Heart left ventricle (tissue), 16 donors: ENCODE measurements at places on chromosomes 3 and 15. TPM values are rescaled to one million over a fixed set of nuclear protein-coding genes. Genes with fewer than 3 reads are reported as not detected.
A peak's percentile ranks its signal among the peaks of the same experiment; 100 is the strongest.

- H3K36me3 ChIP-seq = no peaks in the 10 kb centered on the region
- H3K27ac ChIP-seq = no peak overlapping the region
- no peak for DNase-seq
- no peak overlapping the region for H3K4me3 ChIP-seq
Observed at GRCh38 chr3:55078876-55079275, 151.0 kb upstream of the LRTM1 start.

Gene CPLX3
- total RNA-seq = 0.14 TPM

GRCh38 chr3:150035910-150036612 is 65.4 kb upstream of the PFN2 start:
- no peaks in the 10 kb centered on the region for H3K36me3 ChIP-seq
- H3K4me3 ChIP-seq = no peak overlapping the region
- peaks cover 3% of the 10 kb centered on the region for H3K4me1 ChIP-seq
- no peak overlapping the region for H3K27ac ChIP-seq
- H3K27me3 ChIP-seq = no peaks in the 10 kb centered on the region
- DNase-seq = no peak

Gene PLOD2
- 22.1 TPM for total RNA-seq

Gene CFAP100
- total RNA-seq = not detected

DNA sequence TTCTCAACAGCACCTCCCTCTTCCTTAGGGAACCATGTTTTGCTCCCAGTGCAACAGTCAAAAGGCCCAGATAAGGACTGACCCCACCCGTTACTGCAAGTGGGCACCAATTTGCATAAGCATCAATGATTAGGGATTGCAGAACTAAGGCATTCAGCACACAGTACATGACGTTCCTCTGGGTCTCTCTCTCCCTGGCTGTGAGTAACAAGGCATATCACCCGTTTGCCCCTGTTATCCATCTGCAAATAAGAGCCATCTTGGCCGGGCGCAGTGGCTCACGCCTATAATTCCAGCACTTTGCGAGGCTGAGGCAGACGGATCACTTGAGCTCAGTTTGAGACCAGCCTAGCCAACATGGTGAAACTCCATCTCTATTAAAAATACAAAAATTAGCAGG is 18.8 kb downstream of the MAGI1 start:
- H3K4me3 ChIP-seq = no peak overlapping the region
- H3K27ac ChIP-seq = no peak overlapping the region
- H3K27me3 ChIP-seq = no peaks in the 10 kb centered on the region
- no peak for DNase-seq
- H3K36me3 ChIP-seq = no peaks in the 10 kb centered on the region

DNA sequence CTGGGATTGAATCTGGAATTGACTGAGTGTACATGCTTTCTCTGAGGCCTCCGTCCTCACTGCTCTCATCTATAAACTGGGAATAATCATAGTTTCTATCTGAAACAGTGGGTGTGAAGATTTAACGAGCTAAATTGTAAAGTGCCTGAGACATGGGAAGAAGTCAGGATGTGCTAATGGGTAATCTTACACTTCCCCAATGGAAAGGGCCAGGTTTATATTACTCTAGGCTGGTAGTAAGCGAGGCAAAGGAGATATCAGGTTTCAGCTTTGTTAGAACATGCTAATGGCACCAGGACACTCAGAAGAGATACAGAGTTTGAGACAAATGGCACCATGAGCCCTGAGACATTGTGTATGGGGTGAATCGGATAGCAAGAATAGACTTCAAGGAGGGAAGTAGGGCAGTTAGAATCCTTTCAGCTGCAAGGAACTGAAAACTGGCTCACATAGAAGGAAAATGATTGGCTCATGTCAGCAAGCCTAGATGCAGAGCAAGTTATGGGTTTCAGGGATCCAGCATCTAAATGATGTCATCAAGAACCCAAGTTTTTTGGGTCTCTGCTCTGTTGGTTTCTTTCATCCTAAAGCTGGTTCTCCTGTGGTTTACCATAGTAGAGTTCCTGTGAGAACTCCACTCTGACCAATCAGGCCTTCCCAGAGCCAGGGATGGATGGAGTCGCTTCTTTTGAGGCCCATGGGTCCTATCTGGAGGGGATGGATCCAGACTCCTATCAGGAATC is 21.8 kb downstream of the FLNB start:
- H3K4me3 ChIP-seq = no peak overlapping the region
- H3K27me3 ChIP-seq = no peaks in the 10 kb centered on the region
- peak overlapping the region; percentile 47 for H3K27ac ChIP-seq
- H3K4me1 ChIP-seq = peaks cover 20% of the 10 kb centered on the region
- H3K36me3 ChIP-seq = no peaks in the 10 kb centered on the region
- no peak for DNase-seq

DNA sequence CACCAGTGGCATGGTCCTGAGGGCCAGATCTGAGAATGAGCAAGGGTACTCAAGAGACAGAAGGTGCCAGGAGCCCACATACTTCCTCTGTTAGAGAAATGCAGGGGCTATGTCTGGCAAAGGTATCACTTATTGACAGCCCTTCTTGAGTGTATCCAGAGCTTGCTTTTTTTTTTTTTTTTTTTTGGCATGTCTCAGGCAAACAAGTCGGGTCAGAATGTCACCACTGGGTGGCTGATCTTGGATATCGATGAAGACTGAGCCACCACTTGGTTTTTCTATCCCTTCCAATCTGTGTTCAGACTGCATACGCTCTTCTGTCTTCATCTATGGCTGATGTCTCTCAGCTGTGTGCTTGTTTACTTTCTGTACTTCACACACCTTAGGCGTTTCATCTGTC is 363.4 kb upstream of the C2CD4B start:
- H3K36me3 ChIP-seq = no peaks in the 10 kb centered on the region
- no peak overlapping the region for H3K4me3 ChIP-seq
- no peak for DNase-seq
- no peaks in the 10 kb centered on the region for H3K4me1 ChIP-seq

GRCh38 chr3:110341047-110341446 is 730.6 kb upstream of the NECTIN3 start:
- H3K4me1 ChIP-seq = no peaks in the 10 kb centered on the region
- H3K27ac ChIP-seq = no peak overlapping the region
- no peak for DNase-seq

GRCh38 chr3:38297947-38298711 is 16.0 kb downstream of the SLC22A14 start:
- DNase-seq = no peak
- H3K27me3 ChIP-seq = no peaks in the 10 kb centered on the region
- no peaks in the 10 kb centered on the region for H3K36me3 ChIP-seq
- H3K4me3 ChIP-seq = no peak overlapping the region
- H3K4me1 ChIP-seq = no peaks in the 10 kb centered on the region

DNA sequence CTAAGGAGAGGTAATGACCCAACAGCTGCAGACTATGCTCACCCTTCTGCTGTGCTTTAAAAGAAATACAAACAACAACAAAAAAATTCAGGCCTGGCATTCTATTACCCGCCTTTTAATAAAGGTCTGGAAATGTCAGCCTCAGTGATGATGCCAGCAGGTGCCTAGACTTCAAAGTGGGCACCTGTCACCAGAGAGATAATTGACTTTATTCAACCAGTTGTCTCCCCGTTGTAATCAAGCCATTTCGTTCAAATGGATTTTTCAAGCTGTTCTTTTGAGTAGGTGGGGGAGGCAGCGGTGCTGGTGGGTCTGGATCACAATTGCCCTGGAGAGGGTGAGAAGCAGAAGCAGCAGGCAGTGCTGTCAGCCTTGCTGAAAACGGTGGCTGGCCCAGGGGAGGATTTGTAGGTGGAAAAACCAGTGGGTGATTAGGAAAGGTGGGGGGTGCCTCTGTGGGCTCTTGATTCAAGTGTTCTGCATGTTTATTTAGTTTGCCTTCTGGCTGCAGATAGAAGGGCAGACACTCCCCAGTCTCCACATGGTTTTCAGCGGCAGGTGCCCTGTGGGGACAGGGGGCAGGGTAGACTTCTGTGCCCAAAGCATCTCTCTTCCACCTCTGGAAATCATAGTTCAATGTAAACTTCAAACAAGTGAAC is 300.2 kb upstream of the SLCO3A1 start:
- H3K4me1 ChIP-seq = peaks cover 6% of the 10 kb centered on the region
- H3K27me3 ChIP-seq = no peaks in the 10 kb centered on the region
- H3K4me3 ChIP-seq = no peak overlapping the region
- DNase-seq = no peak
- no peak overlapping the region for H3K27ac ChIP-seq

- DNase-seq = no peak
- H3K27ac ChIP-seq = no peak overlapping the region
- no peaks in the 10 kb centered on the region for H3K4me1 ChIP-seq
- no peaks in the 10 kb centered on the region for H3K27me3 ChIP-seq
- H3K36me3 ChIP-seq = no peaks in the 10 kb centered on the region
- H3K4me3 ChIP-seq = no peak overlapping the region
Observed at GRCh38 chr3:167102071-167102470, 278.0 kb downstream of the ZBBX start.

Gene RTP1
- not detected for total RNA-seq

Gene CCDC13
- total RNA-seq = 1.00 TPM

Gene GTF2E1
- total RNA-seq = 9.8 TPM

- DNase-seq = no peak
- H3K4me3 ChIP-seq = no peak overlapping the region
- H3K4me1 ChIP-seq = no peaks in the 10 kb centered on the region
- H3K27me3 ChIP-seq = no peaks in the 10 kb centered on the region
Observed at GRCh38 chr3:176987901-176988650, 209.2 kb downstream of the TBL1XR1 start.

- H3K4me1 ChIP-seq = peaks cover 19% of the 10 kb centered on the region
- H3K4me3 ChIP-seq = no peak overlapping the region
- DNase-seq = no peak
- H3K36me3 ChIP-seq = no peaks in the 10 kb centered on the region
- H3K27me3 ChIP-seq = no peaks in the 10 kb centered on the region
Observed at GRCh38 chr15:67013696-67014095, 51.7 kb upstream of the SMAD3 start.

- peak overlapping the region; percentile 63 for H3K27ac ChIP-seq
- no peaks in the 10 kb centered on the region for H3K27me3 ChIP-seq
Observed at GRCh38 chr3:45599984-45600650, 5.6 kb downstream of the LIMD1 start.

Gene GOLGA8O
- total RNA-seq = 3.5 TPM
